ENCODE measurements at places on chromosomes 6 and 20.

GRCh38 chr6:153301602-153302001 lies 170.5 kb upstream of the RGS17 start:
- DNase-seq, result peak; percentile 17

DNA sequence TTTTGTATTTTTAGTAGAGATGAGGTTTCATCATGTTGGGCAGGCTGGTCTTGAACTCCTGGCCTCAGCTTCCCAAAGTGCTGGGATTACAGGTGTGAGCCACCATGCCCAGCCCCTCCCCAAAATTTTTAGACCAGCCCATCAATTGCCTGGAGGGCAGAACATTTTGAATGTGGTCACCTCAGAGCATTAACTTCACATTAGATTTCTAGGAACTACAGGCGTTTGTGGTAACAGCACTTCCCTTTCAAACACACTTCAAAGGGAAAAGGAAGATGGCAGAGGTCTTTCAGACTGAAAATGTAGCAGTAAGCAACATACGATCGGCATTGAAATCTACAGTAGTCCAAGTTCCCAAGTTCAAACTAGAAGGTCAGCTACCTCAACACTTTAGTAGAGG lies 12.3 kb upstream of the SLA2 start:
- peak; percentile 46 for DNase-seq

DNA sequence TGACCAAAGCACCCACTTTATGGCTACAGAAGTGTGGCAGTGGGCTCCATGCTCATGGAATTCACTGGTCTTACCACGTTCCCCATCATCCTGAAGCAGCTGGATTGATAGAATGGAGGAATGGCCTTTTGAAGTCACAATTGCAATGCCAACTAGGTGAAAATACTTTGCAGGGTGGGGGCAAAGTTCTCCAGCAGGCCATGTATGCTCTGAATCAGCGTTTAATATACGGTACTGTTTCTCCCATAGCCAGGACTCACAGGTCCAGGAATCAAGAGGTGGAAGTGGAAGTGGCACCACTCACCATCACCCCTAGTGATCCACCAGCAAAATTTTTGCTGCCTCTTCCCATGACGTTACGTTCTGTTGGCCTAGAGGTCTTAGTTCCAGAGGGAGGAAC lies 60.5 kb upstream of the GMDS start:
- no peak for DNase-seq

- DNase-seq, result no peak
Observed at GRCh38 chr20:24350923-24351368, 118.5 kb upstream of the SYNDIG1 start.

DNA sequence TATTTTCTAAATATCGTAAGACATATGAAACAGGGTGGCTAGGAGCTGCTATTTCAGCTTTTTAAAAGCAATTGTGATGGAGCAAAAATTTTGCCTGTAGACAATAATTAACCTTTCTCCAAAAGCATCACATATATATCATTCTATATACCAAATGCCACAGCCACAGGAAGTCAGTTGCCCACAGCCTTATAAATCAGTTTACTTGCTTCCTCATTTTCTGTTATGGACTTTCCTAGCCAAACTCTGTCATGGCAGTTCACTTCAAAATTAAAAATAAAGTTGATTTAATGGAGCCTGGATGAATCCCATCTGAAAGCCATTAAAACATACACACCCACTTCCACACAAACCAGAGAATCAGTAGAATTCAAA lies 93.4 kb upstream of the NHSL1 start:
- DNase-seq, result peak; percentile 13

DNA sequence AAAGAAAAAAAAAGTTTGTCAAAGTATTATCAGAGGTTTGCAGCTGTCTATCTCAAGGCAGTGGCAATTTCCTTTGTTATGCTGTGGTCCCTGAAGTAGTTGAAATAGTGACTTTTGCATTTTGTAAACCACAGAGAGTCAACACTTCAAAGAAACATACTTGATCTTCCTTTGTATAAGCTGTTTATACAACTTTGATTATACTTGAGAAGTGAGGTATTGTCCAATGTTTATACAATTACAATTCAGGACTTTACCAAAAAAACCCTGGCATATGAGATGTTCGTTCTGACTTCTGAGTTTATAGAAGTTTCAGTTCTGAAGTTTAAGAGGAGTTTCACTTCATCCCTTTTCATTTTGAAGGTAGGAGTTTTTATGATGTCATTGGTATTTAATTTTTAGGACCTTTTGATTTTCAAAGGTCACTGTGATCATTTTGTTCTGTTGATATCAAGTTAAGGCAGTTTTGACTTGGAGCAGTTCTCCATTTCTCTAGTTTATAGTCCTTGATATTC lies 4.0 kb downstream of the STK4 start:
- DNase-seq, result peak; percentile 28

DNA sequence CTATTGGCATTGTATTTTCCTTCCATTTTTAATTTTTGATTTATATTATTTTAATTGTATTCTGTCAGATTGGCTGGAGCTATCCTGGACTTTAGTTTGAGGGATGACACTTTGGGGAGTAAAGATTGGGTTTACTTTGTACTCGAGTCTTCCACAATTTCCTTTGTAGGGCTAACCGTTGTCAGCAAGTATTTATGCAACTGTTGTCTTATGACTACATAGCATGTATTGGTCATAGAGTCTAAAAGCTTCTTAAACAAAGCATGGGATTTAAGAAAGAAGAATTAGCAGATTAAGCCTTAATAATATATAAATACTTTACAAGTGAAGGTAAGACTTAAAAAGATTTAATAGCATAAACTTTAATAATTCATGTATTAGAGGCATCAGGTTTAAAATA lies 19.6 kb downstream of the FARS2 start:
- DNase-seq, result peak; percentile 61

GRCh38 chr6:13709689-13710551 lies 1.7 kb downstream of the RANBP9 start:
- peak; percentile 50 for DNase-seq

DNA sequence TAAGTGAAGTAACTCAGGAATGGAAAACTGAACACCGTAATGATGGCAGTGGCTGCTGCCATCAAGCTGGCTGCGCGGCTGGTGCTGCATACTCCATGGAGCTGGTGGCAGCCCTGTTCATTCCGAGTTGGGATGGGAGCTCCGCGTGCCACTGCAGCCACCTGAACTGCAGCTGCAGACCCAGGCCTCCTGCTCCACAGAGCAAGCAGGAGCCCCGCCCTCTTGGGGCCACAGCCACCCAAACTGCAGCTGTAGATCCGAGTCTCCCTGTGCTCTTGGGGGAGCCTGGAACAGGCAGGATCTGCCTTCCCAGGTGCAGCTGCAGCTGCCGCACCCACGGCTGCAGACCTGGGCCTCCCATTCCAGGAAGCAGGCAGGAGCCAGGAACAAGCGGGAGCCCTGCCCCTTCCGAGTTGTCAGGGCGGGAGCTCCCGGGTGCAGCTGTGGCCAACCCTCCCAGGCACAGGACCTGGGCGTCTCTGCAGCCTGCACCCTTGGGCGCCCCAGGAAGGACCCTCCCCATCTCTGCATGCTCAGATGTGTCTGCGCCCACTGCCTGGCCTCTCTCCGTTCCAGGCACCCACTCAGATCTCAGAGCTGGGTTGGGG lies 120.2 kb downstream of the GMPR start:
- no peak for DNase-seq

DNA sequence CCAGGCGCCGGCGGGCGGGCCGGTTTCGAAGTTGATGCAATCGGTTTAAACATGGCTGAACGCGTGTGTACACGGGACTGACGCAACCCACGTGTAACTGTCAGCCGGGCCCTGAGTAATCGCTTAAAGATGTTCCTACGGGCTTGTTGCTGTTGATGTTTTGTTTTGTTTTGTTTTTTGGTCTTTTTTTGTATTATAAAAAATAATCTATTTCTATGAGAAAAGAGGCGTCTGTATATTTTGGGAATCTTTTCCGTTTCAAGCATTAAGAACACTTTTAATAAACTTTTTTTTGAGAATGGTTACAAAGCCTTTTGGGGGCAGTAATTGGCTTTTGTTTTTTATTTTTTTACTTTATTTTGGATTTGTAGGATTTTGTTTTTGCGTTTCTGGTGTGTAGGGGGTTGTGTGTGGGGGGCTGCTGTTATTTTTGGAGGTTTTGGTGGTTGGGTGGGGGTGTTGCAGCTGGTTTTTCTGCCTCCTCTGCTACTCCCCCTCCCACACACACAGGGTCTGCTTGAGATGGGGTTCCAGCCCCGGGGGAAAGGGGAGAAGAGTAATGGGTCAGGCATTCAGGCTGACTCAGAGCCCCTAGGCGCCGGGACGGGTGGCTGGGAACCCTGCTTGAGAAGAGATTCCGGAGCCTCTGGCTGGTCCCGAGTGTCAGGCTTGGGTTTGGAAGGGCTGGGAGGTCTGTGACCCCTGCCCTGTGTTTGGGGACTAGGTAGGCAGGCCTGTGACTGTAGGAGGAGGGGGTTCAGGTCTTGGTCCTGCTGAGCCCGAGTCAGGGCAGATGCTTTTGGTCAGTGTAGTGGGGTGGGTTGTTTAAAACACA lies 2.0 kb downstream of the CEBPB start:
- peak; percentile 86 for DNase-seq

GRCh38 chr6:122947355-122947754 lies 48.7 kb upstream of the CLVS2 start:
- no peak for DNase-seq

- no peak for DNase-seq
Observed at GRCh38 chr6:18047406-18047805, 60.0 kb upstream of the KIF13A start.

DNA sequence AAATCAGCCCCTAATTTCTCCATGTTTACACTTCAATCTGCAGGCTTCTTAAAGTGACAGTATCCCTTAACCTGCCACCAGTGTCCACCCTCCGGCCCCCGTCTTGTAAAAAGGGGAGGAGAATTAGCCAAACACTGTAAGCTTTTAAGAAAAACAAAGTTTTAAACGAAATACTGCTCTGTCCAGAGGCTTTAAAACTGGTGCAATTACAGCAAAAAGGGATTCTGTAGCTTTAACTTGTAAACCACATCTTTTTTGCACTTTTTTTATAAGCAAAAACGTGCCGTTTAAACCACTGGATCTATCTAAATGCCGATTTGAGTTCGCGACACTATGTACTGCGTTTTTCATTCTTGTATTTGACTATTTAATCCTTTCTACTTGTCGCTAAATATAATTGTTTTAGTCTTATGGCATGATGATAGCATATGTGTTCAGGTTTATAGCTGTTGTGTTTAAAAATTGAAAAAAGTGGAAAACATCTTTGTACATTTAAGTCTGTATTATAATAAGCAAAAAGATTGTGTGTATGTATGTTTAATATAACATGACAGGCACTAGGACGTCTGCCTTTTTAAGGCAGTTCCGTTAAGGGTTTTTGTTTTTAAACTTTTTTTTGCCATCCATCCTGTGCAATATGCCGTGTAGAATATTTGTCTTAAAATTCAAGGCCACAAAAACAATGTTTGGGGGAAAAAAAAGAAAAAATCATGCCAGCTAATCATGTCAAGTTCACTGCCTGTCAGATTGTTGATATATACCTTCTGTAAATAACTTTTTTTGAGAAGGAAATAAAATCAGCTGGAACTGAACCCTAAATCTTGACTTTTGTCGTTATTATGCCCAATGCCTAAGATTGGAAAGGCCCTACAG lies 4.5 kb downstream of the SOX4 start:
- no peak for DNase-seq

- DNase-seq, result no peak
Observed at GRCh38 chr6:88177961-88178464, 11.9 kb upstream of the CNR1 start.

DNA sequence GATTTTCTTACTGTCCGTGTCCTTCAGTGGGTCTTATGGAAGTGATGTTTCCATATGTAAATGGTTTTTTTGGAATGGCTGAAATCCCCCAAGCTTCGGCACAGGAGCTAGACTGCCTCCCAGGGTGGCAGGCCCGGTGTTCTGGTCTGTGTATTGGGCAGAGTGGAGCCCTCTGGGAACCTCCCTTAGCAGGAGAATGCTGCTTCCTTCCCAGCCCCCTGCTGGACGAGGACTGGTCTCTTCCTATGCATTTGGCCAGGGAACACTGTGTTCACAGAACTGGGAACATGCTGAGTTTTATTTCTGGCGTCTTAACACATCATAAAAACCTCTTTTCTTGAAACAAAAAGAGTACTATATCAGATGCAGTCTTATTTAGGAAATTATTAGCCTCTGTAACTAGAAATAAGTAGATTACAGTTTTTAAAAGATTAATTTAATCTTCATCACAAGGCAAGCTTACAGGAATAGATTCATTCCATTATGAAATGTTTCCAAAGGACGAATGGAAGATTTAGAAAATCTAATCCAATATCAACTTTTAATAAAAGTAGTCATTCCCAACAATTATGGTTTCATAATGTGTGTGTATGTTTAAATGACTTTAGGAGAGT lies 56.6 kb downstream of the SYTL3 start:
- no peak for DNase-seq
